SW 1271 (cell line): ENCODE measurements at places on chromosomes 3 and 15.

DNA sequence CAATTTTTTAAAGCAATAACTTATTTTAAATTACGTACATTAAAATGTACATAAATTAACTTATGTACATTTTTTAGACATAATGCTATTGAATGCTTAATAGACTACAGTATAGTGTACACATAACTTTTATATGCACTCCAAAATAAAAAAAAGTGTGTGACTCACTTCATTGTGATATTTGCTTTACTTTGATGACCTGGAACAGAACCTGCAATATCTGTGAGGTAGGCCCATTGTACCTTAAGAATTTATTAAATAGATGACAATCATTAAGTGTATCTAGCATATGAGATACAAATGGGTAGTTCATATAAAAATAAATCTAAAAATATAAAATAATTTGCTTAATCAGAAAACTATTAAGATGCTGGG, 276.7 kb downstream of the NFKBIZ start:
- no peak for DNase-seq

DNA sequence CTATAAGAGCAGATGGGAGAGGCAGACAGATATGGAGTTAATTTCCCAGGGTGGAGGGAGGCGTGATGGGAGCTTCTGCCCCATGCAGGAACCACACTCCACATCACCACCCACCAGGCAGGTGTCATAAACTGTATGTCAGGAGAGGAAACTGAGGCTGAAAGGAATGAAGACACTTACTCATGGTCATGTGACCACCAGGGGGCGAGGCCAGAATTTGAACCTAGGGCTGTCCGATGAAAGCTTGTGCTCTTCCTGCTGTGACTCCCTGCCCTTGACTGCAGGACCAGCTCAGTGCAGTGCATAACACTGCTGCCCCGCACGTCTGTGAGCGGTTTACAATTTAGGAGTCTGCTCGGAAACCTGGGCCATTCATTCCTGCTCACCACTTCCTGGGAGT, 28.8 kb downstream of the NUP210 start:
- DNase-seq: no peak

DNA sequence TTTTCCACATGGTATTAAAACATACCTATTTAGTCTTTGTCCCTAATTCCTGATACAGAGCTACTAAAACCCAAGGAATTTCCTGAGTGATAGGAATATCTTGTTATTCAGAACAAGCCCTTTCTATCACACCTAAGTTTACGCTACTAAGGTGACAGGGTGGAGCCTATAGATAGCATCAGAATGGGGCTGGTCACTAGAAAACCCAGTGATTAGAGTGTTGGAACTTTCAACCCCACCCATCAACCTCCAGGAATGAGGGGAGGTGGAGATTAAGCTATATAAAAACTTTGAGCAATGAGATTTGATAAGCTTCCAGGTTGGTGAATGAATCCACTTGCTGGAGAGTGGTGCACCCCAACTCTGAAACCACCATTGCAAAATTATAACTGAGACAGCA, 62.1 kb upstream of the RNU6-1 start:
- DNase-seq: no peak

- DNase-seq: no peak
Measured at GRCh38 chr3:112379020-112379690, 46.2 kb downstream of the CD200 start.

- DNase-seq: no peak
Measured at GRCh38 chr3:17982211-17982880, 239.9 kb upstream of the TBC1D5 start.

DNA sequence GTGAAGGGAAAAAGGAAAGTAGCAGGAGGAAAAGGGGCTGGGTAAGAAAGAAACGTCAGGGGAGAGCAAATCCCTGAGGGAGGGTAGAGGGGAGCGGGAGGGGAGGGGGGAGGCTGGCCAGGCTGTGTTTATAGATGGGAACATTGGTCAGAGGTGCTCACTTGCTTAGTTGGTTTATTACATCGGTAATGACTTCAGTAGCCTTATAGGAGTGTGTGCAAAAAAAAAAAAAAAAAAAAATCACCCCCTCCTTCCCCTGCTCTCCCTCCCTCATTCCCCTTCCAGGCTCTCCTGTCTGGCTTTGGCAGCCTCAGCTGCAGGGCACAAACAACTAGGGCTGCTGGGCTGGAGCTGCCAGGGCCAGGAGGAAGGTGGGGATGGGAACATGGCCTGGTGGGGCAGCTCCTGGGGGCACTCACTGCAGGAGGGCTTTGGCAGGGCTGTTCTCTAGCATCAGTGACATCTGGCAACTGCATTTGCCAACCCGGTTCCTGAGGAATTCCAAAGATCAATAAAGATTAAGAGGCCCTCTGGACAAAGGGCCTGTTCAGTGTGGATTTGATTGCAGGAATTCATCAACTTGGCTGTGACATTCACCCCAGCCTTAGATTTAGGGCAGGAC, 334.5 kb upstream of the FRG2C start:
- DNase-seq: no peak

DNA sequence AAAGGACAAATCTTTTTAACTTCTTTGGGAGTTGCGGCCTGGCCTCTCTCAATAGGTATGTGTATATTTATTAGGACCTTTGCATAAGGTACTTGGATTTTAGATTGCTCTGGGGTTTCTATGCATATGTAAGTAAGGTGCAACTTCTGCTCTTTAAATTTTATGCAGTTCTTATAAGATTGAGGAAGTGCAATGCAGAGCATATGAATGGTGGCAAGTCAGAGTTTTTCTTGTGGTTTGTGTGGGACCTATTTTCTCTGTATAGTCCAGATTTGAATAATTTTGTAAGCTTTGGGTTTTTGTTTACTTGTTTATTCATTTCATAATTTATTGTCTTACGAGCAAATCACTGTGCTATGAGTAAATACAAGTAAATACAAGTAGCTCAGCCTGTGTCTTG, 101.5 kb downstream of the ATG7 start:
- DNase-seq: no peak

DNA sequence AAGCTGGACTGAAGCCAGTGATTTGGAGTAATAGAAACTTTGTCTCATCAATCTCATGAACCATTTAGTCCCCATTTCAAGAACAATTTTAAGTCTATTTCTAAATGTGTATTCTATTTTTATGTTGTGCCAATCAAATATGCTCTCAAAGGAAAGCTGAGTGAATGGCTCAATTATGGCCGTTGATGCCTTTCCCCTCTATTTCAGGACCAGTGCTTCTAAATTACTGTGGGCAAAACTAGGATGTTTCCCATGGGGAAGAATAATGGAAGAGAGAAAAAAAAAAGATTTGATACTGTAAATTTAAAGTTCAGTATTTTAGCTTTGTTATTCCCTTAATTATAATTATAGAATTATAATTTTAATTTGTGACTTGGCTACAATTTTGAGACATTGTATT, 110.1 kb downstream of the CADM2 start:
- DNase-seq: no peak

GRCh38 chr15:96421178-96421601, 90.7 kb downstream of the NR2F2 start:
- no peak for DNase-seq

DNA sequence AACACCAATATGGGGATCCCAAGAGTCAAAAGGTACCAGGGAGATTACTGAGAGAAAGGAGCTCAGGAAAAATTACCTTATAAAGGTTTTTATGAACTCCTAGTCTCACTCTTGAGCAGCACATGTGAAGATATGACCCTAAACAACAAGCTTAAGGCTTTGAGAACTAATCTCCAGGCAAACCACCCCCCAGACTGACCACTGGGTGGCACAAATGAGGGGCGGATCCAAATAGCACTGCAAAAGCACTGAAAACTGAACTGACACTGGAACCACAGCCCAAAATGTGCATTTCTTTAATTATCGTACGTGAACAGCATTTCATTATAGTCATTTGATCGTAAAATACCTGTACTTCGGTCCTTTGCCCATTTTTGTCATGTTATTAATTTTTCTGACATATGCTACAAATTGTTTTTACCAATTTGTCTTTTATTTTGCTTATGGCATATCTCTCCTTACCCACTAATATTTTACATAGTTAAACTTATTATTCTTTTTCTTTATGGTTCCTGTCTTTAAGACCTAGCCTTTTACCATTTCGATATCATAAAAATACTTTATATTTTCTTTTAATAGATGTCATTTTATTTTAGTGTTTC, 31.5 kb upstream of the TFDP2 start:
- DNase-seq: peak; percentile 29

GRCh38 chr15:35691891-35692867, 146.2 kb upstream of the DPH6 start:
- DNase-seq: no peak

DNA sequence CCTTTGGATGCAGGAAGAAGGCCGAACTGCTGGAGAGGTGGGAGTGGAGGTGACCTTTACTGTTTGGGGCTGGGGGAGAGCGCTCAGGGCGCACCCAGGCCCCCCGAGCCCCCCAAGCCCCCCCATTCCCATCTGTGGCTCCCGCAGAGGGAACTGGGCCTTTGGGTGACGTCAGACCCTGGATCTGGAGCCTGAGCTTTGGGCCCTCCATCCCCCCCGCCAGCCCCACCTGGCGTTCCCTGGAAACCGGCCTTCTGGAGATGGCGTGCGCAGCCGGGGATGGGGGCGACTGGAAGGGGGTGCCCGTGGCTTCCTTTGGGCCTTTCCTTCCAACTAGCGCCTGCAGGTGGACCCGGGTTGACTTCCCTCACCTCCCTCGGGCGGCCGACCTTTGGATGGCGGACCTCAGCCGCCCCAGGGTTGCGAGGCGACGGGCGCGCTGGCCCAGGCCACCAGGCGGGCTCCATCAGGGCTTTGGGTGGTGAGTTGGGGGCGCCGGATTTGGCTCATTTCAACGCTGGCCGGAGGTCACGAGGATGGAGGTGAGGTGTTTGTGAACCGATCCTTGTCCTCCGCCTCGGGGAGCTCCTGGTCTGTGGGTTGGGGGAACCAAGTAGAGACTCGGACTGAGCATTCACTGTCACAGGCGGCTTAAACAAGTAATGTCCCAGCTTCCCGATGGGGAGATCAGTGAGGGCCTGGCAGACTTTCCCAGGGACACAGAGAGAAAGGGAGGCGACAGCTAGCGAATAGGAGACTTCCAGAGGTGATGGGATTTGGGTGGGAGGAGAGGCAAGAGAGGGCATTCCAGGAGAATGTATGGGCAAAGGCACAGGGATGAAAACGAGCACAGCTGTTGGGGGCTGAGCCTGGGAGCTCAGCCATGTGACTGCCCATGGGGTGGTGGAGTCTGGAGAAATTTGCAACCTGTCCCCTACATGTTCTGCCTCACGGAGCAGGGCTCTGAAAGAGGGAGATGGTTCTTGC, 709 bp downstream of the SCAMP5 start:
- DNase-seq: no peak

DNA sequence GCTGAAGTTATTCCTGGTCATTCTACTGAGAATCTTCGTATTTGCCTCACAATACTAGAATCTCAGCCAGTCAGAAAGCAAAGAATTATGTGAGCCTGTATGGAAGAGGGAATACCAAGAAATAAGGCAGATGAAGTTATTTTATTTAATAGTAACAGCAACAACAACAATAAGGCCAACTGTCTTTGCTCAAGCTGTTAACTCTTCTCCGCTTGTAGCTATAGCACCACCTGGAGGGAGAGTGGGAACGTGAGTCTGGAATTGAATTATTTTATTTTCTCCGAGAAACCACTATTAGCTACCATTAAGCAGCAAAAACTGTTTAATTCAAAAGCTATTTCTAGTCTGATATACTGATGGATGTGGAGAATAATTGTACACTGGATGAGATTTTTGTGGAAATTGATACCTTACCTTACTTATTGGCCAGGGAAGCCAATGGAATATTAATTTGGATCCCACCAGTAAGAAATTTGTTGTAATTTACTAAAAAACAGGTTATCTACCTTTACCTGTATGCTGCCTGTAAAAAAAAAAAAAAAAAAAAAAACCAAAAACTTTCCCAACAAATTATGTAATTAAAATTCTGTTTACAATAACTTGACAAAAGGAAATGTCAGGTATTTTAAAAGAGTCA, 50.1 kb downstream of the CALML4 start:
- peak; percentile 46 for DNase-seq

- DNase-seq: no peak
Measured at GRCh38 chr3:156035158-156035557, 85.2 kb upstream of the KCNAB1 start.

DNA sequence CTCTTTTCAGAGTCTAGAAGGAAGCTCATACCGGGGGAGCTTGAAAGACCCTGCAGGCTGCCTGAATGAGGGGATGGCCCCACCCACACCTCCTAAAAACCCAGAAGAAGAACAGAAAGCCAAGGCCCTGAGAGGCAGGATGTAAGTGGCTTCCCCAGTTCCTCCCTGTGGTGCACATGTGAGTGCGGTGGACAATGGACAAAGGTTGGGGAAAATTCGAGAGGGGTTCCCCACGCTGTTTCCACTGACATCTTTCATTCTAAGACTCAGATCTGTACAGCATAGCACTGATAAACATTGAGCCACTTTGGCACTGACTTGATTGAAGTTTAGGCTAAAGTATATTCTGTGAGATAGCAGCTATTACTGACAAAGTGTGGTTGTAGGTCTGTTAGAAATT, 79.5 kb upstream of the UMPS start:
- DNase-seq: no peak

GRCh38 chr3:79632842-79633241, 135.0 kb downstream of the ROBO1 start:
- no peak for DNase-seq

DNA sequence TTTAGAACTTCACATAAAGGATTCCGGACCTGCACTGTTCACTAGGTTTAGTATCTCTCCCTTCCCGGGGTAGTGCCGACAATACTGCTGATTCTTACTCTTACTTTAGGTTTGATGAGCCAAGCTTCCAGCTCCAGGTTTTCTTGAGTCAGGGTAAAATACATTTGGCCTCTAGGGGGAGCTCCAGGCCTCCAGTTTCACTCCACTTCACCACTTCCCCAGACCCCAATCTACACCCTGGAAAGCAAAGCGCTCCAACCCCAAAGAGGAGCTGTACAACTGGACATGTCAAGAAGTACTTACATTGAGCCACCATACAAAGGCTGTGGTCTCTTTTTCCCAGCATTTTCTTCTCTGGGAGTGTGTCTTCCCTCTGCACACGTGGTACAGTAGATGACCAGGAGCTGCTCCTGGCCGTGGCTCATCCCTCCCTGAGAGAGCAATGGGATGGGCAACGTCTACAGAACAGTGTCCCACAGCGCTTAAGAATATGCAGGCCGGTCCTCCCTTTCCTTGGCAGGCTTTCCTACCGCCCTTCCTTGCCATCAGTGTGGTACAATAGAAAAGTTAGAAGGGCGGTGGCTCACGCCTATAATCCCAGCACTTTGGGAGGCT, 93.9 kb upstream of the CCDC80 start:
- peak; percentile 57 for DNase-seq

DNA sequence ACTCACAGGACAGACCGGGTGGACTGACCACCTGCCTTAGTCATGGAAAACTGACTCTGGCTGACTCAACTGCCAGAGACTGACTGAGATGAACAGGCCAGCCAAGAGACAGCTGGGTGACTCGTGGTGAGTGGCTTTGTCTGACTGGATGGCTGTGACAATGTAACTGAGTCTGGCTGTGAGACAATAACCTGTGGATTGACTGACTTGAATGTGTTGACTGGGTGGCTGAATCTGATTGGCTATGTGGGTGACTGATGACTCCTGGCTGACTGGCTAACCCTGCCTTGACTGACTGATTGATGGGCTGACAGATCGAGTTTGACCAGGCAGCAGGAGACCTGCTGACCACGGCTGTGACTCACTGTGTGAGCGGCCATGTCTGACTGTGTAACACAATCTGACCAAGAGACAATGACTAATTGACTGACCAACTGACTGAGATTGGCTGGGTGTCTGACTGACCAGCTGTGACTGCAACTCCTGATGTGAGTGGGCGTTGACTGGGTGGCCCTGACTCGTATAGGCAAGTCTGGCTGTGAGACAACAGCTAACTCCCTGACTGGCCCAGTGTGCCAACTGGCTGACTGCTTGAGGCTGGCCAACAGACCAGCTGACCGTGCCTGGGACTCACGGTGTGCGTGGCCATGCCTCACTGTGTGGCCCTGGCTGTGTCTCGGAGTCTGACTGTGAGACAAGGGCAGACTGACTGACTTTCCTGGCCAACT, 509.1 kb downstream of the SHQ1 start:
- peak; percentile 4 for DNase-seq
